ENCODE measurements at places on chromosomes 6 and 20.

DNA sequence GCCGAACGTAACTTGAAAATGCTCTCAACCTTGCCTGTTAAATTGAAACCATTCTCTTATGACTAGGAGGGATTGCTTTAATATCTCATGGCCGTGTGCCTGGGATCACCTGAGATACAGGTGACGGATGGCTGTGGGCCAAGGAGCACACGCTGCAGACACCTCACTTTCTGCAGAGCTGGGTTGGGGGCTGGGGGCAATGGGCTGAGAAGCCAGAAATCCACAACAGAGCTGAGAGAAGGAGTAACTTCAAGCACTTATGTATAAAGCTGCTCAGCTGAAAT, 170.9 kb downstream of the DTNBP1 start:
- H3K4me3 ChIP-seq = no peak overlapping the region
- no peak overlapping the region for H3K27ac ChIP-seq
- H3K36me3 ChIP-seq = peaks cover 28% of the 10 kb centered on the region
- no peaks in the 10 kb centered on the region for H3K4me1 ChIP-seq
- H3K27me3 ChIP-seq = no peaks in the 10 kb centered on the region
- DNase-seq = no peak

- DNase-seq = peak; percentile 74
- peaks cover 4% of the 10 kb centered on the region for H3K4me1 ChIP-seq
- H3K27me3 ChIP-seq = no peaks in the 10 kb centered on the region
Measured at GRCh38 chr6:41939176-41939847, 2.3 kb downstream of the CCND3 start.

DNA sequence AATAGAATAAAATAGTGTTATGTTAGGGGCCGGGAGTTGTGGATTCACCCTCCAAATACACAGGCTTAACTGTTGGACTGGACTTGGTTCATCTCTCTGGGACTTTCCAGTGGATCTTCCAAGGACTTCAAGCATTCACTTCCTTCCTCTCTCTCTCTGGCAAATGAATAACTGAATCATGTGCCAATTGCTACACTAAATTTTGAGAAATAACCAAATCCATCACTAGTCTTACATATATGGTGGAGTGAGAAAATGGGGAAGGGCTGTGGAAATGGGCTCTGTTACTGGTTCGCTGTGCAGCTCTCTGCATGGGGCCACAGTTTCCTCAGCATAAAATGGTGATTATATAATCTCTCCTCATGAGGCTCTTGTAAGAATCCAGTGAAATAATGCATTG, 6.8 kb upstream of the KIAA1755 start:
- no peak for DNase-seq
- H3K4me1 ChIP-seq = peaks cover 7% of the 10 kb centered on the region
- no peaks in the 10 kb centered on the region for H3K27me3 ChIP-seq
- H3K27ac ChIP-seq = no peak overlapping the region

- no peak overlapping the region for H3K4me3 ChIP-seq
- no peak overlapping the region for H3K27ac ChIP-seq
- no peak for DNase-seq
- no peaks in the 10 kb centered on the region for H3K27me3 ChIP-seq
- no peaks in the 10 kb centered on the region for H3K36me3 ChIP-seq
- H3K4me1 ChIP-seq = no peaks in the 10 kb centered on the region
Measured at GRCh38 chr20:59814840-59815340, 118.5 kb downstream of the SYCP2 start.

- H3K27me3 ChIP-seq = no peaks in the 10 kb centered on the region
- H3K4me1 ChIP-seq = no peaks in the 10 kb centered on the region
Measured at GRCh38 chr20:29878777-29879442, 1378.6 kb upstream of the DEFB115 start.

DNA sequence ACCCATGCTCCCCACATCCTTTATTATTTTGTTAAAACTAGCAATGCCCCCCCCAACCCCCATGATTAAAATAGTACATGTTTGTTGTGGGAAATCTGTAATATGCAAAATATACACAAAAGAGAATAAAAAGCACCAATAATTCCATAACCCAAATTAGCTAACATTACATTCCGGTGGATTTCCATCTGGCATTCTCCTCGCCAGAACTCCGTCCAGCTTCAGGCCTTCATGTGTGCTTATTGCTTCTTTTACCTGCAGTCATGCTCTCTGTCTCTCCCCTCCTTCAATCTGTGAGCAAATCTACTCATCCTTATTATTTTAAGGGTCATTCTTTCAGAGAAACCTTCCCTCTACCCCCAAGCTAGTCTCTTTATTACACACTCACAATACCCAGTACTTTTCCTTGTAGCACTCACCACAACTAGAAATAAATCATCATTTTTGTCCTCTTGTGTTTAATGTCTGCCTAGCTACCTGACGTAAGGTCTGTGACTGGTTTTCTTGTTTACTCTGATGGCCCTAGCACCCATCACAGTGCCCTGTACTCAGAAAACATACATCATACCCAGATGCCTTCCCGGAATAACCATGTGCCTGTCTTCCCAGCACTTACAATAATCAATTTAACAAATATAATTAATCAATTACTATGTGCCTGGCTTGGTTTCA, 25.6 kb upstream of the IER3 start:
- no peaks in the 10 kb centered on the region for H3K36me3 ChIP-seq
- no peaks in the 10 kb centered on the region for H3K27me3 ChIP-seq
- H3K4me1 ChIP-seq = peaks cover 7% of the 10 kb centered on the region
- no peak overlapping the region for H3K4me3 ChIP-seq
- DNase-seq = no peak
